Dorsolateral prefrontal cortex (tissue), 122 donors: ENCODE measurements at places on chromosomes 6 and 20.

- DNase-seq, result no peak
Observed at GRCh38 chr20:46204594-46205186, 86.6 kb downstream of the CD40 start.

DNA sequence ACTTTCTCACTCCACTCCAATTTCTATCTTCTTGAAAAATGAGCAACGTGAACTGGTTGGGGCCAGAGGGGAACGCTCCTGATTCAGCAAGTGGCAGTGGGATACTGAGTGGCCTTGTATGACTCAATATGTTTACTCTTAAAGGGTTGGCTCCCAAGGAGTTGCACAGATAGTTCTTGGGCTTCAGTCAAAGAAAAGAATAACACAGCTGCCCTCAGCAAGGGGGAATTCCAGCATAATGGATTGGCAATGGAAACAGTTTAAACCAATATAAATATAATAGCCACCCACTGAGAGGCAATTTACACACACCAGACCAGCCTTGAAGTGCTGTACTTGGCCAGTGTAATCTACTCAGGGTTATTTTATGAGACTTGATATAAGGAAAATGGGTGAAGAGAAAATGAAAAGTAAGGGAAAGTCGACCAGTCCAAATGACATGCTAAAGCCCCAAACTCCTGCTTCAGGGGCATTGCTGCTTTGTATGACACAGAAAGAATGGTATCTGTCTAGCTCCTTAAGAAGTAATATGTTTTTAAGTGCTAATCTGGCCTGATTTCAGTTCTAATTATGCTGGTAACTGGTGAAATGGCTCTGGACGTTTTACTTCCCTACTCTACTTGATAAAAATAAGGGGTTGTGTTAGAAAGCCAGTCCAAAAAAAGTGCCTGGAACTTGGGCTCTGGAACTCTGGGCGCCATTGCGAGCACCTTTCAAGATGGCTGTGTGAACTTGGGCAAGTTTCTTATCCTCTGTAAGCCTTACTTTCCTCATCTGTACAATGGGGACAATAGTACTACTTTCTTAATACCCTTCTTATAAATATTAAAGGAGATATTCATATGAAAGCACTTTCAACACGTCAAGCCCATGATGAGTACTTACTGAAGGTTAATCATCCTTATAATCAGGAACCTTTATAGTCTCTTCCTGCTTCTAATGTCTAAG is 712.9 kb upstream of the MAP3K7 start:
- DNase-seq, result no peak

DNA sequence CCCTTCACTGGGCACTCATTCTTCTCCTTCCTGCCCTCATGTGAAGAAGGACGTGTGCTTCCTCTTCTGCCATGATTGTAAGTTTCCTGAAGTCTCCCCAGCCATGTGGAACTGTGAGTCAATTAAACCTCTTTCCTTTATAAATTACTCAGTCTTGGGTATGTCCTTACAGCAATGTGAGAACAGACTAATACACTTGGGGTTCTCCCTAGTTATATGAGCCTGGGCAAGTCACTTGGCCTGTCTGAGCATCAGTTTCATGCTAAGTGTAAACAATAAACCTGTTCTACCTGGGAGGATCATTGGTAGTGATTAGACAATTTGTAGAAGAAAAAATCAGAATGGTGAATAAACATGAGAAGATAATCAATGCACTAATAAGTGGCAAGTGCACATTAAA is 162.2 kb upstream of the ARG1 start:
- no peak for DNase-seq

DNA sequence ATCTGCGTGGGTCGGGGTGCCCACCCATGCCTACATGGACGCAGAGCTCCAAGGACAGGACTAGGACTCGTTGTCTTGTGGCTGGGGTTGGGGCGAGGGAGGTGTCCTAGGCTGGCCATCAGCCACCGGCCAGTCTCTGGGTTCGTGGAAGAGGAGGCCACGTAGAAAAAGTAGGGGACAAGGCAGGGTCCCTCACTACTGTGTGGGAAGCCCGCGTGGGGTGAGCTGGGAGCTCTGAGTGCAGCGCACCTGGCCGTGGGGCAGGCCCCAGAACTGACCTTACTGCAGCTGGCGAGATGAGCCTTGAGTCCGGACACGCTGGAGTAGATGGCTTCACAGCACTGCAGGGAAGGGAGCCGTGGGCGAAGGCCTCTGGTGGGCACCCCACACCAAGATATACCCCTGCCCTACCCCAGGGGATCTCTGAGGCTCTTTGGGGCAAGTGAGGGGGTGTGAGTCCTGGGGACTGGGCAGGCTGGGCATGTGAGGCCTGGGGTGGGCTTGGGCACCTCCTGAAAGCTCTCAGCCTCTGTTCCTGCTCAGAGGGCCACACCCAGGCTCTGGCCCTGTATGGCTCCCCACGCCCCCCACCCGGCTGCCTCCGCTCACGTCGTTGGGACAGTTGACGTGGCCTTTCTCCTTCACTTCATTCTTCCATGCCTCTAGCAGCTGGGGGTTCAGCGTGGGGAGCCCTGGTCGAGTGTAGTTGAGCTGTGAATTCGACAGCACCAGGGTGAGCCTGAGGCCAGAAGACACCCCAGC is 5.6 kb upstream of the UCKL1 start:
- no peak for DNase-seq

- DNase-seq, result no peak
Observed at GRCh38 chr6:43506171-43506570, 4.0 kb downstream of the LRRC73 start.

DNA sequence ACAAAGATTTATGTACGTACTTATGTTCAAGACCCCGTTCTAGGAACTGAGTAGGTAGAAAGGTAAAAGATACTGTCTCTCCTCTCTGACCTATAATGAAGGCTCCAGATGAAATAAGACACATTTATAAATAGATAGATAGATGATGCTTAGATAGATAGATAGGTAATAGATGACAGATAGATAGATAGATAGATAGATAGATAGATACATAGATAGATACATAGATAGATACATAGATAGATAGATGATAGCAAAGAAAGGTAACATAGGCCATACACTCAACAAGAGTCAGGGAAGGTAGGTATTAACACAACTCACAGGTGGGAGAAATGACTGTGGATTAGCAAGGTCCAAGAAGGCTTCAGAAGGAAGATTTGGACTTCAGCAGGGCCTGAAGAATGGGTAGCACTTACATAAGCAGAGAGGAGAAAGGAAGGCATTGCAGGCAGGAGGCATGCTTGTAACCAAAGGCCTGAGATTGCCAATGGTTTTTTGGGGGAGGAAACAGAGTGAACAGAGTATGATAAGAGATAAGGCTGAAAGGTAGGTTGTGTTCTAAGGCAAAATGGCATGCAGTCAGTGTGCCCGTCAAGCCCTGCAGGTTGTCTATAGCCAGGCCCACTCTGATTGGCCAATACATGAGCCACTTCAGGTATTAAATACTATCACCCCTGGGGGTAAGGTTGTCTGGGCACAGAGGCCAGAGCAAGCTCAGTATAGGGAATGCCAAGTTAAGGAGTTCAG is 7.7 kb upstream of the MYB start:
- no peak for DNase-seq

DNA sequence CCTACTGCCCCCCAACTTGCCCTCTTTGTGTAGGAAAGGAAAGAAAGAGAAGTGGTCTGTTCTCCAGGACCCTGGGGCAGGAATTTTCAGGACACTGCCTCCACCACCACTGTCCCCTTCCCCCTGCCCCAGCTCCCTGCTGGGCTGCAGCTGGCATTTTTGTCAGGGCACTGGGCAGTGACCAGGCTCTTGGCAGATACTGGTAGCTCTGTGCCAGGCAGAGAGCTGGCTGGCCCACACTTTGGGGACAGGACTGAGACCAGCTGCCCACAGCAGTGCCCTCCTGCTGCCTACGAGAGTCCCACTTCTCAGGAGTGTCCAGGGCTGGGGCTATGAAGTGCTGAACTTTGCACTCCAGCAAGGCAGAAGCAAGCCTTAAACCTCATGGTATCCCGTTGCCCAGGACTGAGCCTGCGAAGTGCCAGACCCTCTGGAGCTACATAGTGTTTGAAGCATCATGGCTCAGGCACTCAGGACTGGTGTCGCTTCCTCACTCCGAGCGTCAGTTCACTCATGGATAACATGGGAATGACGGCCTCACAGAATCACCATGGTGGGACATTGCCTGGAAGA is 19.3 kb downstream of the SLC13A3 start:
- DNase-seq, result peak; percentile 73
